Activated T-helper 9 cell treated with anti-CD3 and anti-CD28 coated beads, Interleukin-2, amount 50 U/mL, for 16 hours (primary cell): ENCODE measurements at places on chromosomes 1 and 21.

- no peak for DNase-seq
Observed at GRCh38 chr1:231248778-231249177, 7.8 kb downstream of the GNPAT start.

DNA sequence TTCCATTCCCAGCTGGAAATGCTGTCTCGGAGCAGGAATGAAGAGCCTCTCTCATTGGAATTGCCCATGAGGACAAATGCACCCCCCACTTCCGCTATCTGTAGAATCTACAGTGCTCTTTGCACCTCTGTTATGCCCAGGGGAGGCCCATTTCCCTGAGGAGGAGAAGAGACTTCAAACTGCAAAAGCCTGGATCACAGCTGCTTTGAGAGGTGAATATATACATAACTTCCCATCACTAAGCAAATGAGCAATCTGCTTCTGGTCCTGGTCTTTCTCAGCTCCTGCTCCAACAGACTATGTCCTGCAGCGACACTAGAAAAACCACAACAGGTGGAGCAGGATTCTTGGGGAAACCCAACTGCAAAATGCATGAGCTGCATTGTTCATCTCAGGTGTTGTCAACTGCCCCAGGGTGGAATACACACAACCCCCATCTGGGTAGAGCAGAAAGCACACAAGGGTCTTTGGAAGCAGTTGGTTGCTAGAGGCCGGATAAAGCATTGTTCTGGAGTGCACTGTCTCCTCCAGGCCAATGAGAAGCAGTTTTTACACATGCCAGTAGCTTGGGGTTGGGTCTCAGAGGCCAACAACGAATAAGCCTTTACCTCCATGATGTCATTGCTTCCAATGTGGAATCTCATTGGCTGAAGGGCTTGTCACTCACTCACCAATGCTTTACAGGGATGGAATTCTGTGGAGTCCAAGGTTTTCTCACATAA is 67.7 kb upstream of the RAB4A start:
- no peak for DNase-seq

DNA sequence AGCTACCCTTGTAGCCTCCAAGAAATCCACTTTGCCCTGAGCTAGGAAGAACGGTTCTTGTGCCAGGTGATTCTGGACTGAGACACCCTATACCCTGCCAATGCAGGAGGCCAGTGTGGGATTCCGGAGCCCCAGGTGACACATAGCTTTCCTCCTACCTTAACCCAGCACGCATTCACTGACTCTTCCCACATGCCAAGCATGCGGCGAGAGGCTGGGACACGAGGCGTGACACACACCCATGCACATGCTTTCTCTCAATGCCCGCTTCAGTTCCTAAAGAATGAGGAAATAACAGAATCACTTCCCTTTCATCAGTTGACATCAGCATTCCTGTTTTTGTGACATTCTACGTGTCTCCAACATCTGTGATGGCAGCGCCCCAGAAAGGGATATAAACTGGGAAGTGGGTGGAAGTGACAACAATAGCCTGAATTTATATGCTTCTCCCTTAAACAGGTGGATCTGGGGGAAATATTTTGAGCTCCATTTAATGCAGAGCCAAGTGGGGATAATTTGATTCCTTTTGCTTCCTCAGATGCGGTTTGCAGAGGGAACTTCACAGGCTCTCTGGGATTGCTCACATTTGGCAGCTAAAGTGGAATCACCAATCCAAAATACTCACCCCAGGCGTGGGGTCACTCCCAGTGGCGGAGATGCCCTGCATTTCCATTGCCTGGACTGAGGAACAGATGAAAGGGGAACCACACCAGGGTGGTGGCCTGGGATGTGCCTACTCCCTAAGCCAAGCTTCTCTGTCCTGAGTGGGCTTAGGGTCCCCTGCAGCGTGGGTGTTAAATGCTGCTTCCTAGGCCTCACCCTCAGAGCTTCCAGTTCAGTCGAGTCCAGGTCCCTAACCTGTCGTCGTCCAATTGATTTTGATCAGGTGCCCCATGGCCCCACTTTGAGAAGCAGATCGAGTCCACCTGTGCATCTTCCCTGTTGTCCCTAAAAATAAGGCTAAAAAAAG is 445.1 kb downstream of the SIPA1L2 start:
- DNase-seq, result no peak

GRCh38 chr1:19360016-19360415 is 47.9 kb downstream of the SLC66A1 start:
- DNase-seq, result no peak

DNA sequence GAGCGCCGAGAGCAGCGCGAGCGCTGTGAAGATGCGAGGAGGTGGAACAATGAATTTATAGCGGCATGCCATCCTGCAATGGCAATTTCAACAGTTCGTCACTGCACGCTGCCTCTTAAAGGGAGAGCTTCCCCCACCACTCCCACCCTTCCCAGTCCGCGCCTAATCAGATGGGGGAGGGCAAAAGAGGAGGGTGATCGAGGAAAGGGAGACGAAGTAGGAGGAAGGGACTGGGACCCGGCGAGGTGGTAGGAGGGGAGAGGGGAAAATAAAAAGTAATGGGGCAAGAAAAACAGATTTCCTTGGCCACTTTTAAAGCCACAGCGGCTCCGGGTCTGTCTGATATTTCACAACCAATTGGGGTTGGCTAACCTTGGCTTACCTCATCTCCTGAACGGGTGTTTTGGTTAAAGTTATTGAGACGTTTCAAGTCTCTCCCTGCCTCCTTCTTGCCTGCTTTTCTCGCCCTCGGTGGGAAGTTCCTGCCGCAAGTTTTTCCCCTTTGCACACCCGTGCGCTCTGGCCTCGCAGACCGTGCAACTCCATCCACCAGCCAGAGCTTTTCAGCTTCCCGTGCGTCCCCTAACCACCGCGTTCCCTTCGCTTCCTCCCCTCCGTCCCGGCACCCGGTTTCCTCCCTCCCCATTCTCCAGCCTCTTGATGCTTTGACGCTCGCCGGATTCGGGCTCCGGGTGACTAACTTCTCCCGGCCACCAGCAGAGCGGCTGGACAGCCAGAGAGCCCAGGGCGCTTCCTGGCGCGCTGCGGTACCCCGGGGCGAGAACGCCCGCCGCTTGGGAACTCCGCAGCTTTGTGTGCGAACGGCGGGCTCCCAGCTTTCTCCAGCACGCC is at the start of gene ADAMTS5:
Gene ADAMTS5 (minus strand): TSS at position 27 of the 852 bp plus-strand sequence. CDS start 697 bp downstream, outside the sequence.
- no peak for DNase-seq
